NCI-H1048 (cell line): ENCODE measurements at places on chromosomes 11 and 22.

- DNase-seq: no peak
These were observed 654 bp upstream of the SYT8 start for GRCh38 chr11:1834062-1834610.

- DNase-seq: peak; percentile 100
These were observed at the start of gene MARK2 for GRCh38 chr11:63838678-63839507. TSS of gene MARK2 (plus strand) at chr11:63839110. CDS start at chr11:63839507, 397 bp downstream.

- no peak for DNase-seq
These were observed 74.3 kb downstream of the GRAMD1B start for GRCh38 chr11:123504401-123504800.

DNA sequence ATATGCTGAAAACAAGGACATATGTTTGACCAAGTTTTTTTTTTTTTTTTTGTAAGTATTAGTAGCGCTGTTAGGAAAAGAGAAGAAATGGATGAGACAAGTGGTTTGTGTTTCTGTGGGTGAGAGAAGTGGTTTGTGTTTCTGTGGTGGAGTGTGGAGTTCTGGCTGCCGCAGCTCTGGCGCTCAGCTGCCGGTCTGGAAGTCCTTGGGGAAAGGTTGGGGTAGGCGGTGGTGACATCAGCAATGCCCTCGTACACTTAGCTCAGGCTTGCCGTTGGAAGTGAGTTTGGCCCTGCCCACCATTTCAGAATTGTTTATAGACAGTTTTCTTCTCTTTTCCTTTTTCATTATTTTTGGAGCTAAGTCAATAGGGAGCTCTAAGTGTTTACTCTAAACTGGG lies 116.6 kb downstream of the TBC1D22A start:
- no peak for DNase-seq

GRCh38 chr11:122625976-122626665 lies 29.4 kb upstream of the UBASH3B start:
- no peak for DNase-seq

- DNase-seq: no peak
These were observed 33.9 kb downstream of the ALX4 start for GRCh38 chr11:44275961-44276550.

GRCh38 chr22:26756675-26757293 lies 99.4 kb downstream of the MIAT start:
- no peak for DNase-seq

DNA sequence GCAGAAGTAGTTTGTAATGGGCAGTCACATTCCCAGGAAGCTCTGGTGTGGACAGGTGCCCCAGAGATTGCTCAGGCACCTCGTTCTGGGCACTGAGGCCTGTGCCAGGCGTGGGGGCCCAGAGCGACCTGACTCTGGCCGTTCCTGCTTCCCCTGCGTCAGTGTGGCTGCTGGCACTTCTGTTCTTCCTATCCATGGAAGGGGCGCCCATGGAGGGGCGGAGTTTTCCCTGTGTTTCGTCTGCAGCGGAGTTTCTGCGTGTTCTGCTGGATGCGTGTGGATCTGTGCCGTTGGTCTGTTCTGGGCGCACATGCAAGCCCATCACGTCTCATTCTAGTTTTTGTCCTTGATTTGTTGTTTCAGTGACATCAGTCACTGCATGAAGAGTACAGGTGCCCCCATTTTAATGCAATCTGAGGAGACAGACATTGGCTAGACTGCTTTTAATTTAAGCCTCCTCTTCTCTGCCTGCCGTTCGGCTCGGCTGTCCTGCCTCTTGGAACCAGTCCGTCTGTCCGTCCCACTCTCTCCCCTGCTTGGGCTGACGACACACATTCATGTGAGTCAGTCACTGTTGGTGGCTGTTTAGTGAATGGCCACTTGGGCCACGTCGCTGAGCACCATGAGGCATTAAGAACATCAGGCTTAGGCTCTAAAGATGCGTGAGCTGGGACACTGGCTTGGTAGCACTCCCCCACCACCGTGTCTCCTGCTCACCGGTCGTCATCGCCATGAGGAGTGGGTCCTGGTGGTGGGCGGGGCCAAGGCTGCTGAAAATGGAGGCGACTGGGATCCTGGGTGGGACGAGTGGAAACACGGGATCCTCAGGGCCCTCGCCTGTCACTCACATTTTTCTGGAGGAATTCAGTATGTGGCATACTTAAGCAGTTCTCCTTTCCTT lies 255.8 kb downstream of the TBC1D22A start:
- no peak for DNase-seq

DNA sequence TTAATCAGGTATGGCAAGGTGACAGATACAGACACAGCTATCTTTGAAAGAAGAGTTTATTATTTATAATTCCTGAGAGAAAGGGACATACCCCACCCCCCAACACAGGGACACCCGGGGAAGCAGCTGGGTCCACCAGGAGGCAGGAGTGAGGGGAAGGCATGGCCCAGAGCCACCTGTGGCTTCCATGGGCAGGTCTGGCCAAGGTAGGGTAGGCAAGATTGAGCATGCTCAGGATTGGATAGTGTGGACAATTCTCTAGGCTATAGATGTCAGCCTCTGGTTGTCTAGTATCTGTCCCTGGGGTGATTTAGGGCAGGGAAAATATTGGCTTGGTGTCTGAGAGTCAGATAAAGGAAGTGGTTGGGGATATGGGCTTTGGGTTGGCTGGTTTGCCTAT lies 27.5 kb upstream of the SMIM35 start:
- no peak for DNase-seq
